Temporal lobe (tissue), 4 donors: ENCODE measurements at places on chromosomes 11 and 22. TPM values are rescaled to one million over a fixed set of nuclear protein-coding genes. Genes with fewer than 3 reads are reported as not detected.

Gene OR10A2
- total RNA-seq = not detected

Gene C11orf87
- 38.8 TPM for total RNA-seq

Gene CCDC90B
- 154 TPM for total RNA-seq

Gene HTR3A
- total RNA-seq = 0.74 TPM

Gene ELFN2
- total RNA-seq = 21.6 TPM

Gene GGTLC2
- not detected for total RNA-seq
